ENCODE measurements at places on chromosomes 7 and 10.

GRCh38 chr7:44748948-44749731 is 493 bp downstream of the ZMIZ2 start:
- DNase-seq: no peak

DNA sequence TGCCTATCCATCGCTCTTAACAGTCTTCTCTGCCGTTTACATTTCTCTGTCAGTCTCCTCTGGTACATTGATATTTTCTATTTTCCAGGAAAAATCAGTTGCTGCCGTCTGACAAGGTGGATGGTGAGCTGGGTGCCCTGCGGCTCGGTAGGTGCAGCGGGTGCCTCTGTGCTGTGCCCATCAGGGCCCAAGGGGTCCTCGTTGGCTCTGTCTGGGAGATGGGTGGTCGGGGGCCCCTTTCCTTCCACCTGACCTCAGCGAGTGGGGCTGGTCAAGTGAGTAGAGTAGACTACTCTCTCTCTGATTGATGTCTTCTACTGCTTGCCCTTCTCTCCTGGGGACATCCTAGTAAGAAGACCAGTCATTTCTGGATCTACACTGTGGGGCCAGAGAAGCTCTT is 57.4 kb downstream of the MINDY4 start:
- DNase-seq: no peak

DNA sequence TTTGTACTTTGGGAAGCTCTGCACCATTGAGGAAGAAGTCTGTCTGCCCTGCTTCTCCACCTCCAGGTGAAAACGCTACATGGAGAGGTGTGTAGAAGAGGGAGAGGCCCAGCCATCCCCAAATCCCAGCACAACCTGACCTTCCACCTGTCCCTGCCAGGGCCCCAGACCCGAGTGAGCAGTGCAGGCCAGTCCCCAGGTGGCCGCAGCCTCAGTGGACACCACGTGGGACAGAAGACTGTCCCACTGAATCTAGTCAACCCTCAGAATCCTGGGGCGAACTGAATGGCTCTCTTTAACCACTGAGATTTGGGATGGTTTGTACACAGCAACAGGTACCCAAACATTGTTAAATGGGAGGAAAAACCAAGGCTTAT is 29.9 kb upstream of the GALNTL5 start:
- DNase-seq: no peak

DNA sequence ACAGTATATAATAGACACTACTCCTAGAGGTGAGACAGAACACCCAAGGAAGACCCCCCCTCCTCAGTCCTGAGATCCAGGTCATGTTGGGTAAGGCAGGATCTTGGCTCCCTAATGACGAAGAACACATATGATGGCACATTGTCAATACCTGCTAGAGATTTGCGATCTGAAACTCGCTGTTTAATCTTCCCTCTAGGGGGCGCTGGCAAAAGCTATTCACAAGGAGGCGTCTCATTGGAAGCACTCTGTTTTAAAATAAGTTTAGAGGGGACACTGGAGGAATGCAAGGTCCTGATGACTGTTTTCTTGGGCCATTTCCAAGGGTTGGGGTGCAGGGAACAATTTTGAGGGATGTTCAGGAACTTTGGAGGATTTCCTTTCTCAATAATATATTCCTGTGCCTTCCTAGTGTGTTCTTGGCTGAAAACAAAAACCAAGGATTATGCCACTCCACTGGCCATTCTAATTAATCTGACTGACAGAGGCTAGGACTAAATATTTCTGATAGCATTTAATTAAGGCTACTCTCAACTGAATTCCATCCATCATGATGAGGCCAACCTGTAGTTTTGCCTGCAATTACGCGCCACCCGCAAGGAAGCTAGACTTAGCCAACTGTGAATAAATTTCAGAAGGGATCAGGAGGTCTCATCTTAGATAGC is 1013.8 kb upstream of the MBL2 start:
- no peak for DNase-seq

GRCh38 chr10:117096599-117097201 is 41.4 kb downstream of the VAX1 start:
- DNase-seq: no peak

GRCh38 chr10:42950606-42951485 is 126.0 kb upstream of the RET start:
- DNase-seq: no peak

GRCh38 chr7:6637544-6638229 is 569 bp downstream of the ZNF316 start:
- DNase-seq: no peak

DNA sequence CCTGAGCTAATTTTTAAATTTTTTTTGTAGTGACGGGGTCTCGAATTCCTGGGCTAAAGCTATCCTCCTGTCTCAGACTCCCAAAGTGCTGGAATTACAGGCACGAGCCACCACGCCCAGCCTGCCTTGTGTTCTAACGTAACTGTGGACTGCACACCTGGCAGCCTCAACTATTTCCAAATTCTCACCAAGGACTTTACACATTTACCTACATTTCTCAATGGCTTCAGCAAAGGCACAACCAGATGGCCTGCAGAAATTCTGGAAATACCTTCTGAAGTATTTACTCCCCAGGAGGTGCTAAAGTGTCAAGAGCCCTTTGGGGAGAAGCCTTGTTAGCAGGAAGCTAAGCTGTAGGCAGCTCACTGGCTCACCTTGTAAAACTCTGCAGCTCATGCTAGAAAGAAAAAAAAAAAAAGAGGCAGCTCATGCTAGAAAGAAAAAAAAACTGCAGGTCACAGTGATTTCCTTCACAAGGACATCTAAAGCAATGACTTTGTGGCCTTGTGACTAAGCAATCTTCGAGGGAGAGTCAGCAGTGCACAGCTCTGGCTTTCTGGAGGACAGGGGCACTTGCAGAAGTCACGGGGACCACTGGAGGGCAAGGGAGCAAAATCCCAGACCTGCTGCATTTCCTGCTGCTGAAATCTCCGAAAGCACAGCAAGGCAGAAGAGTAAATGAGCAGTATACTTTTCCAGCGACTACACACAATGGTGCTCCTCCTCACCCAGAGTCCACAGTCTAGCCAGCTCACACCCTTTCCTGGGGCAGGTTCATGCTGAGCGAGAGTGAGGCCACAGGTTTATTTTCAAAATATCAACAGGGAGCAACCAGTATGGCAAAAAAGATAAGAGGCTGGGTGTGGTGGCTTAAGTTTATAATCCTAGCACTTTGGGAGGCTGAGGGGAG is 40.4 kb downstream of the BAIAP2L1 start:
- DNase-seq: no peak

- DNase-seq: no peak
Observed at GRCh38 chr10:90675621-90676020, 182.2 kb downstream of the HTR7 start.

GRCh38 chr7:80902716-80903308 is 16.0 kb downstream of the SEMA3C start:
- DNase-seq: no peak

DNA sequence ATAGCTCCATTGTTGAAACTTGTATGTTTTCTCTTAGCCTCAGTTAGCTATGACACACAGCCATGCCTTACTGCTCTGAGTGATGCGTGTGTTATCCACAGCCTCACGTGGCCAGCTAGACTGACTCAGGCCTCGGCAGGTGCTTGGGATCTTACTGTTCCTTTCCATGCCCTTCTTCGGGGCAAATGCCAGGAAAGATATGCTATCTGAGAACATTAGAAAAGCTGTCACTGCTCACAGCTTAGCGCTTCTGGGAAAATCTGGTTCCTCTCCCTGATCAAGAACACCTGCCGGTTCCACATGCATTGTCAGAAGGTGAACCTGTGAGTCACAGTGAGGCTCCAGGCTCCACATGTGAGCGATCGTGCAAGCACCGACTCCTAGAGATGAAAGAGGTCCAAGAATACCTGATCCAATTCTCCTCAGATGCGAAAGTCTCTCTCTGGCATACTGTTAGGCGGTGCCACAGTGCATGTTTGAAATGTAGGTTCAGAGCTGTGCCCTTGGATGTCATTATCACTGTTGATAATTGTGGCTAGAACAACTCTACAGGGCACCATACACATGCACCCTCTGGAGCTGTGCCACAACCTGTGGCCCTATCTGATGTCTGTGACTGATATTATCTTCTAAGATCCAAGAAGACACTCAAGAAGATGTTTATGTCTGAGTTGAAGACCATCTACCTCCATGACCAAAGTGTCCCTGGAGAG is 247.8 kb upstream of the IGFBP3 start:
- no peak for DNase-seq

- DNase-seq: no peak
Observed at GRCh38 chr7:46139079-46139478, 218.0 kb upstream of the IGFBP3 start.

DNA sequence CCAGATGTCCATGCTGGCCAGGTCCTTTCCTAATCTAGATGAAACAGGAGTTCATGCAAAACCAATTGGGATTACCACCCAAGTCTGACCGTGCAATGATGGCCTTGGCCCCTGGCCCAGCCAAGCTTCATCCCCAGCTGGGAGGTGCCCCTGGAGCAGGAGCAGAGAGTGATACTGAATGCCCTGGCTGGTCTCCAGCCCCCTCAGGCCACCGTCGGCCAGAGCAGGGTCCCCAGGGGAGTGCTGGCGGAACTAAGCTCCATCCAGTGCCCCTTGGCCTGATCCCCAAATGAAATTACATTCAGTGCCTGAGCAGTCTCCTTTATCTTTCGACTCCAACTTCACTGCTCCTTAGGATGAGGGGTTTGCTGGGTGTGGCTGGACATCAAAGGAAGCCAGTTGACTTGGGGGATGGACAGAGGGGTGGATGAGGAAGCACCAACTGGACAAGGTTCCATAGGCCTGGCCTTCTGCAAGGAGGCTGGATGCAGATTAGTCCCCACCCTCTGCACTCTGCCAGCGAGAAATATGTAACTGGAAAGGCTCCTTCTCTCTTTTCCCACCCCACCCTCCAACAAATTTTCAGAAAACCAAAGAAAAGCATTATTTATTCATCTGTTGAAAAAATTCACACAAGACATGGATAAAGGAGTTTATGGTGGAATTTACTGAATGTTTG is 275.5 kb downstream of the PLXNA4 start:
- DNase-seq: no peak

GRCh38 chr7:100257017-100257416 is 37.3 kb downstream of the PVRIG start:
- DNase-seq: no peak

DNA sequence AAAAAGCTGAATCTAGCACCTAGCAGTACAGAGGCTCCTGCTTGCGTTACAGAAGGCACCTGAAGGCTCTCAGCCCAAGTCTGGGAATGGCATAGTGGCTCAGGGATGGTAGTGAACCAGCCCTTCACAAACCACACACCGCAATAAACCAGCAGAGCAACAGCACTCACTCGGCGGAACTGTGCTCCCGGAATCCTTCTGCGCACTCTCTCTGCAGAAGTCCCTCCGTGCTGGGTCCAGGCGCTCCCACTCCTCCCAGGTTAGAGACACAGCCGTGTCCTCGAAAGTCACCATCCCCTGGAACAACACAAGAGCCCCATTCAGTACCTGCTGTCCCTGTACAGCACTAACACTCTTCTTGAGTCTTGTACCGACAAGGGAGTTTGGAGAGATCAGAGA is 1.5 kb downstream of the ZNF394 start:
- DNase-seq: no peak

- no peak for DNase-seq
Observed at GRCh38 chr7:157596026-157596425, 259.2 kb downstream of the DNAJB6 start.

GRCh38 chr7:37251222-37251621 is 197.4 kb downstream of the ELMO1 start:
- no peak for DNase-seq

GRCh38 chr7:5094641-5095040 is 49.0 kb downstream of the RBAK start:
- no peak for DNase-seq

- no peak for DNase-seq
Observed at GRCh38 chr10:114499116-114499515, 94.8 kb upstream of the AFAP1L2 start.

GRCh38 chr7:8109196-8110022 is 140.8 kb downstream of the GLCCI1 start:
- no peak for DNase-seq

DNA sequence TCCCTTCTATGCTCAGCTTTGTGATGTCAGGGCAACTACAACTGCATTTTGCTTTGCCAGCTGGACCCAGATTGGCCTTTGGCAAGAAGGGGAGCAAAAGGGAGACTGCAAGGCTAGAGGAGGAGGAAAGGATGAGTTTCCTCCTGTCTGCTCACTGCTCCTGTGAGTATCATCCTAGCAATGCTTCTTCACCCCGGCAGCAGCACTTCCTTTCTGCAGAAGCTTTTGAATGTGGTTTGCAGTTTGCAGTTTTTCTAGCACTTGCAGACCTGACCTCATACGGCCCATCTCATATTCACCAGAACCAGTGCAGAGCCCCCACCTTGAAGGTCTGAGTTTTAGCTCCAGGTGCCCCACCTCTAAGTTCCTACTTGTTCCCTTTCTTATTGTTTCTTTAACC is 14.8 kb downstream of the C7orf33 start:
- no peak for DNase-seq

- no peak for DNase-seq
Observed at GRCh38 chr10:89100680-89101079, 106.4 kb downstream of the CH25H start.

DNA sequence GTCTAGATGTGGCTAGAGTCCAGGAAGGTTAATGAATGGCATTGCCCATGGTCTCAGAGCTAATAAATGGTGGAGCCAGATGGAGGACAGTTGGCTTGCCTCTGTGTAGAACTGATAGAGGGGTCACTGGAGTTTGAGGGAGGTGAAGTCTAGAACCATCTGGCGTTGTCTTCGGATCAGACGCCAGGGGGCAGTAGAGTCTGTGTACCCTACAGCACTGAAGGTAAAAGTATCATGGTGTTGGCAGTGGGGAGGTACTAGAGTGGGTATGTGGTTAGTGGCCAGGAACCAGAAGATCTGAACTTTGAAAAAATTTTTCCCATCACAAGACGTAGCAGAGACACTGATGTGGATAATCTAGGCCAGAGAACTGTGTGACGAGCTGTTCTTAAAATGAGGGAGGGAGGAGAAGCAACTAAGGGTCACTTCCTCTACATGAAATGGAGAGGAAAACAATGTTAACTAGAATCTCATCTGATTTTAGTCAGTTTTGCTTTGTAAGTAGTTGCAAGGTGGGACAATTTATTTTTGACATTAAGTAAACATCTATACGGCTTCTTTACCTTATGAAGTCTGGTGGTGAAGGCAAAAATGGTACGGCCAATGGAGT is 227.9 kb upstream of the PRSS58 start:
- no peak for DNase-seq

DNA sequence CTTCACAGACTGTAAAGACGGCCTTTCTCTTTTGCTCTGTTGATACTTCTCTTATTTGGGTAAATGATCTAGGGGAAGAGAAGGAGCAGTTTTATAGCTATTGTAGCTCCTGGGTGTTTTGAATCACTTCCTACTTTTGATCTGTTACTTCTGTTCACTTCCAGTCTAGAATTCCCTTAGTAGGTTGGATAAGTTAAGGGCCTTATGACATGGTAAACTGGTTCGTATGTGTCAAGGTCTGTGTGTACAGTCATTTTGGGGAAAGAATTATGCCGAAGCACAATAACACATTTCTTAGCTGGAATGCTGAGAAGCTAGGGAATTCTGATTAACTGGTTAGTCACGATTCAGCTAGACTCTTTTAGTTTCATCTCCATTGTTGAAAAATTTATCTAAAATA is 8.1 kb downstream of the DENND10 start:
- no peak for DNase-seq
